ENCODE measurements at places on chromosomes 3 and 15. TPM values are rescaled to one million over a fixed set of nuclear protein-coding genes. Genes with fewer than 3 reads are reported as not detected.

- no peak for DNase-seq
Measured at GRCh38 chr3:125414669-125415068, 39.5 kb upstream of the ZNF148 start.

GRCh38 chr15:33155691-33156420 is 38.7 kb downstream of the FMN1 start:
- no peak for DNase-seq

- no peak for DNase-seq
Measured at GRCh38 chr3:63352008-63352279, 73.8 kb downstream of the SYNPR start.

DNA sequence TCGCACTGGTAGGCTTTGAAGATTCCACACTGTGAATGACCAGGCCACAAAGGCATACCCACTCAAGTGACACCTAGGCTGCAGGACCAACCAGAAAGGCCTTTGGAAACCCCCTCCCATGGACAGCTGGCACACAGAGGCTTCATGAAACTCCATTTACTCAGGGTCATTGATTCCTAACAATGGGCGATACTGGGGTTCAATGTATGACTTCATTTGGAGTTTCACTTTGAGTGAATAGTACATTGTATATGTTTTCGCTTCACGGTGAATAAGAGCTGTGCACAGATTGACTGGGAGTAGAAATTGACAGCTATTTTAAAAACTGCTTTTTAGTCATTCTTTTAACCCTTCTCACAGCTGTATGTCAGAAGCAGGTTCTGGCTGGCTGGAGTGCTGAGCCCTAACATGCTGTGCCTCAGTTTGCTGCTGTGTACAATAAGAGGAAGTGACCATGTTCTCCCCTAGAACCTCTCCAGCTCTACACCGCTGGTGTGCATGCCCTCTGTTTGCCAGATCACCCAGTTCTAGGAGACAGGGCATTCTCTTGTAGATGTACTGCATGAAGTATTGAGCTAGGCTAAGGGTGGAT is 15.4 kb upstream of the CX3CR1 start:
- DNase-seq, result no peak

PP2D1 gene
- not detected for total RNA-seq

DNA sequence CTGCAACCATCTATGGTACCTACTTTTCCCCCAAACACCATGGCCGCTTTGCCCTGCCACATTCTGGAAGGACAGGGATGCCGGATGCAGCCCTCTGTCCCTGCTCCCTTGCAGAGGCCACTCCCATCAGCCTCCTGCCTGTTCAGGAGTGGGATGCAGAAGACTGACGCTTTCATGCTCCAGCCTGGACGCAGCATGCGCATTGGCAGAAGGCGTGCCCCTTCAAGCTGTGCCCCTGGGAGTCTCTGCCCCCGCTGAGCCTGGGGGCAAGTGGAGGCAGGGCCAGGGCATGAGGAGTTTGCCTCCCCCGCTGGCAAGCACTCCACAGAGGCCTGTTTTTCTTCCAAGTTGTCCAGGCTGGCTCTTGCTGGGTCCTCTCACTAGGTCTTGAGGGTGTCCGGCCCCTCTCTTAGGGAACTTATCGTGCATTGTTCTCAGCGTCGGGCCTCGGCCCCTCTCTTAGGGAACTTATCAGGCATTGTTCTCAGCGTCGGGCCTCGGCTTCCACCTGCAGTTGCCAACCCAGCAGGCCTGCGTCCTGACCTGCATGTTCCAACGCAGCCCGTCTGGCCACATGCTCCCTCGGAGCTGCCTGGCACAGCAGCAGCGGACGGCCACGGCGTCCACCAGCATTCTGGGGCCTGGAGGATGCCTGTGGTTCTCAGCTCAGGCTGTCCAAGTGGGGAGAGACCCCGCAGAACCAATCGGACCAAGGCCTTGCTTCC is 14.6 kb upstream of the SNRPA1 start:
- no peak for DNase-seq

DNA sequence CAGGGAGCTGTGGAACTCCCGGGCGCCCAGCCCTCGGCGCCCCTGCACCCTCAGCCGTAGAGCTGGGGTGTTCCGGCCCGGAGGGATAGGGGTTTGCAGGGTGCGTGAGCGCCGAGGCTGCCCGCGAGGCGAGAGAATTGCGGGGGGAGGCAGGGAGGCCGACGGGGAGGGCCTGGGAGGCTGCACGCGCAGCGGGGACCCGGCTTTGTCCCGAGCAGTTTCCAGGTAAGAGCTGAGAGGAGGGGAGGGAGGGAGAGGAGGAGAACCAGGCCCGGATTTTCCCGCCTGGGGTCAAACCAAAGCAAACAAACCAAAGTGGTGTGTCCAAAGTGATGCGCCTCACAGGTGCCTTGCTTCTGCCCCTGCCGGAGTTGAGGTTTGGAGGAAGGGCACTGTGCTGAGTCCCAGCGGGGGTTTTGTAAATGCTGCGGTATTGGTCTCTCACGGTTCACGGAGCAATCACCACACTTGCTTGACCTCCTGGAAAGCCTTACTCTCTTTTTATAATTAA is 146.4 kb downstream of the TJP1 start:
- DNase-seq, result no peak

- peak; percentile 65 for DNase-seq
Measured at GRCh38 chr15:68818769-68819494, 1.8 kb downstream of the ANP32A start.

HCLS1 gene
- 235 TPM for total RNA-seq

GRCh38 chr15:85377269-85377668 is 3.1 kb upstream of the AKAP13 start:
- no peak for DNase-seq

GRCh38 chr3:88220126-88220525 is 70.4 kb downstream of the C3orf38 start:
- no peak for DNase-seq

PLOD2 gene
- 1.1 TPM for total RNA-seq

DNA sequence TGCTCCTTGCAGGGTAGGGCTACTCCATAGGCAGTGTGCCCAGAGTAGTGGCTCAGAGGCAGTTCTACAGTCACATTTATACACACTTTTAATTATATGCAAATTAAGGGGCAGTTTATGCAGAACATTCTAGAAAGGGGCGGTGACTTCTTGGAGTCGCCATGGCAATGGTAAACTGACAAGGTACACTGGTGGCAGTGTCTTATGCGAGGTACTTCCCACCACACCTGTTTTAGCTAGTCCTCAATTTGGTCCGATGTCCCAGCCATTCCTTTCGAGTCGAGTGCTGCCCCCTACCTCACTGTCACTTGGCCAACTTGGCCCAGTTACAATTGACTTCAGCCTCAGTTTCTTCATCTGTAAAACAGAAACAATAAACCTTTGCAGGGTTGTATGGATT is 3.8 kb upstream of the IRAK2 start:
- DNase-seq, result no peak

PSMA4 gene
- 273 TPM for total RNA-seq

GRCh38 chr3:176950743-176951142 is 246.5 kb downstream of the TBL1XR1 start:
- DNase-seq, result no peak

DNA sequence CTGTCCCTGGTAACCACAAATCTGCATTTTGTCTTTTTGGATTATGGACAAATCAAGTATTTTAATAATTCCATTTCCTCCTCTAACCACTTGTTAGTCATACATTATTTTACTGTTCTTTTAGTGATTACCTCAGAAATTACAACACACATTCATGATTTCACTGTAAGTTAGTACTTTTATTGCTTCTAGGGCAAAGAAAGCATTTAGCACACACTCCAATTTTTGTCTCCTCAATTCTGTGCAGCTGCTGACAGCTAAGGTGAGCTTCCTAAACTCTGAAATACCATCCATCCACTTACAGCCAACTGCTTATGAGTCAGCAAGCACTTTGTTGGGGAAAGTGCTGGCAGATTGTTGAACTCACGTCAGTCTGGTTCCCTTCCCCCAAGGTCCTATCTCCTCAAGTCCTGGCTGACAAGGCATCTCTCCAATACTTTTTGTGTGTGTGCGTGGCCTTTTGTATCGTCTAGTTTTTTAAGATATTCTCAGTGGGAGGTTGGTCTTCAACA is 49.4 kb upstream of the TNFAIP8L3 start:
- no peak for DNase-seq

- no peak for DNase-seq
Measured at GRCh38 chr3:160617636-160618035, 52.3 kb upstream of the KPNA4 start.

DNA sequence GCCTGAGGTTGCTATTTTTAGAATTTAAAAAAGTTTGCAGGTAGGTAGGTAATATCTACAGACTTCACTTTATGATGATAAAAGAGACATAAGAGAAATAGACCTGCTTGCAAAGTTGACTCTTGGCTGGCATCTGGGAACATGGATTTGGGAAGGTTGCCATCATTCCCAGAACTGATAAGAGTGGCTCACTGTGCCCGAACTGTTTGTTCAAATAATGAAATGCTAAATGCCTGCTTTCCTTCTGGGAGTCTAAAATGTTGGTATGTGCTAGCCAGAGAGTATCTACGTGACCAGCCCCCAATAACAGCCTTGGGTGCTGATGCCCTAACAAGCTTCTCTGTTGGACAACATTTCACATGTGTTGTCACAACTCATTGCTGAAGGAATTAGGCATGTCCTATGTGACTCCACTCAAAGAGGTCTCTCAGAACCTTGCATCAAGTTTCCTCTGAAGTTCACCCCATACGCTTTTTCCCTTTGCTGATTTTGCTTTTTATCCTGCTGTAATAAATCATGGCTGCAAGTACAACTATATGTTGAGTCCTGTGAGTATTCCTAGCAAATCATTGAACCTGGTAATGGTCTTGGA is 95.5 kb downstream of the FHIT start:
- DNase-seq, result no peak

TRAT1 gene
- 22.5 TPM for total RNA-seq

DNA sequence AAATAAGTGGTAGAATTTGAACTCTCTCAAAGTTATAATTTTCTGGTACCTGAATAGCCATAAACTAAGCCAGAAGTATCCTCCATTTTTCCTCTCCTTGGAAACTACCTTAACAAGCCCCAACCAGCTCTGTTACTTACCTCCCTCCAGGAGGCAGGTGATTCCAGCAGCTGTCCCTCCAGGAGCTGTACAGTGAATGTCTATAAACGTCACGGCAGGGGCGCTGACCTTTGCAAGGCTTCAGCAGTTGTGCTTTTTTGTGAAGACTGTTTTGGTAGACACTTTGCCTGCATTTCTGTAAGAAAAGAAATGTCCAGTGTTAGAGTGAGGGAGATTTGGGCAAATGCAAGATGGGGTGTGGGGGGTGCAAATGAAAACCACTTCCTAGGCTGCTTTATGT is 67.2 kb downstream of the LEO1 start:
- DNase-seq, result no peak

DNA sequence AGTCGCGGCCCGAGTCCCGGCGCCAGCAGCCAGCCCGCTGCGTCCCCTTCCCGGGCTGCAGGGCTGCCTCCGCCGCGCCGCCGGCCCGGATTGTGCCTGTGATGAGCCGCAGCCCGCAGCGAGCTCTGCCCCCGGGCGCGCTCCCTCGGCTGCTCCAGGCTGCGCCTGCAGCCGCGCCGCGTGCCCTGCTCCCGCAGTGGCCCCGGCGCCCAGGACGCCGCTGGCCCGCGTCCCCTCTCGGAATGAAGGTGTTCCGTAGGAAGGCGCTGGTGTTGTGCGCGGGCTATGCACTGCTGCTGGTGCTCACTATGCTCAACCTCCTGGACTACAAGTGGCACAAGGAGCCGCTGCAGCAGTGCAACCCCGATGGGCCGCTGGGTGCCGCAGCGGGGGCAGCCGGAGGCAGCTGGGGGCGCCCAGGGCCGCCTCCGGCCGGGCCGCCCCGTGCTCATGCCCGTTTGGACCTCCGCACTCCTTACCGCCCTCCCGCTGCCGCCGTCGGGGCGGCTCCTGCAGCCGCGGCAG is 1.2 kb downstream of the CHST2 start:
- peak; percentile 66 for DNase-seq

GRCh38 chr3:157130467-157131251 is 29.3 kb downstream of the CCNL1 start:
- peak; percentile 86 for DNase-seq

- DNase-seq, result no peak
Measured at GRCh38 chr15:101439920-101440319, 49.6 kb downstream of the PCSK6 start.

DNA sequence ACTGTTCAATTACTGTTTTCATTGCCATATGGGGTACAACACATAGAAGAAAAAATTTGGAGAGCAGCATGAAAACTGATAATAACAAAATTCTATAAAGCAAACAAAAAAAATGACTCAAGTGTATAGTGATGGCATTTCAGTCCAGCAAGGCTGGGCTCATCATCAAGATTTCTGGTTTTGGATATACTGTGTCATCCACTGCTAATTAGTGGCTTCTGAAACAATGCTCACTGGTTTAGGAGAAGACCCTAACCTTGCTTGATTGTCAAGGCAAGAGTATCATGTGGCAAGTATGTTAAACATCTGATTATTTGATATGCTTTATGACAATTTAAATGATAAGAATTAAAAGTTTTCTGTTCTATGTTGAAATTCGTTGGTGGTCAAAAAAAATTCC is 96.9 kb downstream of the RFX7 start:
- no peak for DNase-seq

GRCh38 chr15:57445872-57446271 is 69.6 kb downstream of the CGNL1 start:
- DNase-seq, result no peak

COL6A5 gene
- not detected for total RNA-seq

- DNase-seq, result no peak
Measured at GRCh38 chr3:194376241-194376560, 6.7 kb upstream of the LRRC15 start.

ADAMTSL3 gene
- not detected for total RNA-seq

C3orf49 gene
- not detected for total RNA-seq

- no peak for DNase-seq
Measured at GRCh38 chr3:194471863-194472262, 14.9 kb downstream of the ATP13A3 start.

- DNase-seq, result no peak
Measured at GRCh38 chr3:114374433-114374990, 80.7 kb downstream of the TIGIT start.

- no peak for DNase-seq
Measured at GRCh38 chr3:111596328-111596727, 1.2 kb upstream of the ZBED2 start.

- DNase-seq, result no peak
Measured at GRCh38 chr3:177145381-177145780, 51.9 kb downstream of the TBL1XR1 start.

- no peak for DNase-seq
Measured at GRCh38 chr15:50181969-50182218, at the start of gene SLC27A2. Gene SLC27A2 (plus strand): TSS chr15:50182196. CDS start chr15:50182428, 232 bp downstream.

- DNase-seq, result no peak
Measured at GRCh38 chr15:32878342-32878741, 160.5 kb downstream of the GREM1 start.

GRCh38 chr3:107198581-107199181 is 178.6 kb upstream of the CCDC54 start:
- DNase-seq, result no peak

GRCh38 chr3:75176937-75177336 is 487.2 kb upstream of the FRG2C start:
- DNase-seq, result no peak

DNA sequence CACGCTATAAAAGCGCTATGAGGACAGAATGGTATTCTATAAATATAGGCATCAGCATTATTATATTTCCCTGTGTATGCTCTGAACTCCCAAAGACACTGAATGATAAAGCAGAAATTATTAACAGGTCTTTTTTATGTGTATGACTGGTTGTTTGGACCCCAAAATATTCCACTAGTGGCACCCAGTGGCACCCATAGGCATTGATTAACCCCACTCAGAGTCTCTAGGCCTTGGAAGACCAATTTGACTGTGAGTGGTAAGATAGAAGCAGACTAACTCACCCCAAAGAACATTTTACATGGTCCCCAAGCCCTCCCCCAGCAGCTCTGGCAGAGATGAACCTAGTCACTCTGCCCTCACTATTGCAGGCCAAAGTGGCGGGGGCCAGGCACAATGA is 45.4 kb upstream of the UBE2E1 start:
- DNase-seq, result no peak

VGLL3 gene
- not detected for total RNA-seq

GRCh38 chr15:44584162-44584749 is 47.3 kb downstream of the EIF3J start:
- peak; percentile 81 for DNase-seq
